ENCODE measurements at places on chromosomes 6 and 20. TPM values are rescaled to one million over a fixed set of nuclear protein-coding genes. Genes with fewer than 3 reads are reported as not detected.

Gene CCN2
- 6.6 TPM for total RNA-seq

Gene VSTM2L
- total RNA-seq, result 23.3 TPM

Gene CSNK2B
- 253 TPM for total RNA-seq

Gene PLEKHG1
- total RNA-seq, result 4.1 TPM

Gene EDN1
- not detected for total RNA-seq

Gene MATN4
- 0.28 TPM for total RNA-seq

Gene C20orf141
- total RNA-seq, result not detected

Gene PRR3
- total RNA-seq, result 53.0 TPM

Gene NFS1
- total RNA-seq, result 23.2 TPM

Gene TPMT
- total RNA-seq, result 9.8 TPM

Gene CST1
- total RNA-seq, result not detected

Gene KCNG1
- 22.7 TPM for total RNA-seq

Gene LPA
- total RNA-seq, result not detected

Gene PRDM1
- total RNA-seq, result not detected

Gene FKBP1A
- total RNA-seq, result 264 TPM

Gene TAAR9
- not detected for total RNA-seq

Gene RNF182
- total RNA-seq, result 20.7 TPM

Gene MAP3K5
- 5.4 TPM for total RNA-seq

Gene PTCHD4
- 0.17 TPM for total RNA-seq
